ENCODE measurements at places on chromosomes 16 and 17.

DNA sequence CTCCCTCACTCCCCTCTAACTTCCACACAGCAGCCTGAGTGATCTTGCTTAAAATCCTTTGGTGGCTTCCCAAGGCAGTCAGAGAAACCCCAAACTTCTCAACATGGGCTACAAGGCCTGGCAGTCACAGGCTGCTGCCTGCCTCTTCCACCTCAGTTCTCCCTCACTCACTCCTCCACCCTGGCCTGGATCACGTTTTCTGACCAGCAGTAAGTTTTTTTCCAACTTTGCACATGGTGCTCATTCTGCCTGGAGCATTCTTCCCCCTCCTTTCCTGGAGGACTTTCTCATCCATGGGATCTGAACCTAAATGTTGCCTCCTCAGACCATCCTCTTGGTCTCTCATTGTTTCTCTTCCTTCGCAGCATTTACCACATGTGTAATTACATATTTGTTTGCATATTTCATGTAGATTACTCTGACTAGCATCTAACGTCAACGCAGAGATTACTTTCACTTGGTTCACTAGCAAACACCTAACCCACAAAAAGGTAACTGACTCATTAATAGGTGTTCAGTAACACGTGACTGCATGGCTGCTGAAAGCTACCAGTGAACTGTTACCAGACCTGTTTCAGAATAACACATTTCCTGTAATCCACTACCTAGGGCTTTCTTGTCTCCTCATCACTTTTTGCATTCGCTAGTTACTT, 17.1 kb downstream of the GNA13 start:
- DNase-seq = no peak

- no peak for DNase-seq
These were observed 9.2 kb downstream of the STAT3 start for GRCh38 chr17:42378959-42379594.

DNA sequence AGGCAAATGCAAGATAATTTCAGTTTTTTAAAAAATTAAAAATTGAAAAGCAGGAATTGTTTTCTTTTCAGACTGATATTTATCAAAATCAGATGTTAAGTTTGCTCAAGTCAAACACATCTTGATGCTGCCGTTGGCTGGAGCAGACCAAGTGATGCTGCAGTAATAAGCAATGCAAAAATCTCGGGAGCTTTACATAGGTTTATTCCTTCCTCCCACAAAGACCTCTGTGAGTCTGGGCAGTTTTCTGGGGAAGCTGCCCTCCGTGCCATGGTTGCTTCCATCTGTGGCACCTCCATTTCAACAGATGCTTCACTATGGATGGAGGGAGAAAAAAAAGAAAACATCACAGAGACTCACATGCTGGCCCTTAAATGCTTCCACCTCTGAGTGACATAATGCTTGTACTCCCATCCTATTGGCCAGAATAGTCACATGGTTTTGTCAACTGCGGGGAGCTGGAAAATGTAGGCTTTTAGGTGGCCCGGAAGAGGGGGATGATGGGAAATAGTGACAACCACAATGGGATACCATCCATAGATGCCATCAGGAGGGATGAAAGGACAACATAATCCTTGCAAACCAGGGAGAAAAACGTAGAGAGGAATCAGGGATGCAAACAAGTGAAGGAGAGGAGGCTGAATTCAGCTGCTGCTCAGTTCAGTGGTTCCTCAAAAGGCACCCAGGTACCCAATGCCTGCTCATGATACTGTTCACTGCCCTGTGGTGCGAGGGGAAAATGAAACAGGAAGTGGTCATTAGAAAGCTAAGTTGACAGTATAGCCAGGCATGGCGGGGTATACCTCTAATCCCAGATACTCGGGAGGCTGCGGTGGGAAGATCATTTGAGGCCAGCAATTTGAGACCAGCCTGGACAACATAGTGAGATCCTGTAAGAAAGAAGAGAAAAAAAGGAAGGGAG, 13.5 kb upstream of the ERCC4 start:
- DNase-seq = no peak

DNA sequence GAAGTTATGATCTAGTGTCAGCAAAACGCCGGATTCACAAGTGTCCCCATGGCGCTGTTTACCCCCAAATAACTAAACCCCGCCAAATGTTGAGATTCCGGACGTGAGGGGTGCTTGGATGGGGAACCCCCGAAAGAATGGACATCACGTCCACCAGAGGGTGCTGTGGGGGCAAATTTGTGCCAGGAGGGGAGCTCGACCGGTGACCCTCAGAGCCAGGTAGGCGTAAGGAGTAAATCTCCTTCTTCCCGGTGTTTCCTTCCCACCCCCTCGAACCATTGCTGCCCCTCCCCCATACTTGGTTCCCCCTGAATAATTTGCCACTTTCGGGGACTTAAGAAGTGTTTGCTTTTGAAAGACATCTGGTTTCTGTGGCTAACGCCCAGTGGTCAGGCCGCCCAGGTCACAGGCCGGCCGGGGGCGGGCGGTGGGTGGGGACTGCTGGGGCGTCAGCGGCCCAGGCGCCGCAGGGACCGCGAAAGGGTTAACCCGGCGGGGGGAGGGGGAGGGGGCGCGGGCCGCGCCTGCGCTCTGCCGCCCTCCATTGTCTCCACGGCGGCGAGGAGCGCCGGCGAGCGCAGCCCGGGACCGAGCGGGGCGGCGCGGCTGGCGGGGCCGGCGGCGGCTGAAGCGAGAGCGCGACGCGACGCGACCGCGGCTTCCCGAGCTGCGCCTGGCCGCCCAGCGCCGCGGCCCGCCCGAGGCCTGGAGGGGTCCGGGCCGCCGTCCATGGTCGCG, at the start of gene ZNRF1:
TSS of gene ZNRF1 (plus strand) at position 544 of the 738 bp plus-strand sequence. CDS start 648 bp downstream, outside the sequence.
- peak; percentile 44 for DNase-seq

DNA sequence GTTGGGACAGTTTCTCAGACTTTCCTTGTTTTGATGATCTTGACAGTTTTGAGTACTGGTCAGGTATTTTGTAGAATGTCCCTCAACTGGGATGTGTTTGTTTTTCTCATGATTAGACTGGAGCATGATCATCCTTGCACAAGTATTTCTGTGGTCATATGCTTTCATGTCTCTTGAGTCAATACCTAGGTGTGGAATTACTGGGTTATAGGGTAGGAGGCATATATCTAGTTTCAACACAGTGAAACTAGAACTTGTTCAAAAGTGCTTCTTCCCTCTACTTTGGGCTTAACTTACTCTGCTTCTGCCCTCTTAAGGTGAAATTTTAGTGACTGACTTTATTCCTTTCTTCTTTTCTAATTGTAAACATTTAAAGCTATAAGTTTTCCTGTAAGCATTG, 30.1 kb downstream of the IKZF3 start:
- DNase-seq = no peak

DNA sequence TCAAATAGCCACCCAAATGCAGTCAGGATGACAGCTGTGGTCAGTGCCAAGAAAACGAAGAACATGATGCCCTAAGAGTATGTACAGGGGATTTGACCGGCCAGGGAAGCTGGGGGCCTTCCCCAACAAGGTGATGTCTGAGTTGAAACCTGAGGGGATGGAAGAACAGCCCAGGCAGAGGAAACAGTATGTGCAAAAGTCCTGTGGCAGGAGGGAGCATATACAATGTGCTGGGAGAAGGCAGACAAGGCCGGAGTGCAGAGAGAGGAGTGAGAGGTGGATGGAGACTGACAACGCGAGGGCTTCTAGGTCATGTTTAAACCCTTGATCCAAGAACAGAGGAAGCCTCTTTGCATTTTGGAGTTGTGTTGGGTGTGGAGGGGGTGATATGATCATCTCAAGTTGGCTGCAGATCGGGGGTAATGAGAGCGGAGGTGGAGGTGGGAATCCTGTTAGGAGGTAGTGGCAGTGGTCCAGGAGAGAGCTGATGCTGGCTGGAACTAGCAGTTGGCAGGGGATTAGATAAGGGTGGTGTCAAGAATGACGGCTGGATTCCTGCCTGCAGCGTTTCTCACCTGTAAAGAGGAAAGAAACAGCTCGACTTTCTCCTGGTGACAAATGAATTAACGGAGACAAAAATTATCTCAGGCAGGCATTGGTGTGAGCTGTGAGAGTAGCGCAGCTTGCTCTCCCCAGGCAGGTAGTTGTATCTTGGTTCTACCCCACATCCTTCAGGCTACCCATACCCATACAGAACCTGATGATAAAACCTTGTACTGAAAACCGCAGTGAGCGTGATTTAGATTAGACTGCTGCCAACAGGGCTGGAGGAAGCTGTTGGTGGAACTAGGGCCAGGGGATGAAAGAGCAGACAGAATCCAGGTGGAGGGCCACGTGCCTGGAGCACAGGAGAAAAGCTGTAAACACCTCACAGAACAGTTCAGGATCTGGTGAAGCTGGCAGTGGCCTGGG, 37.2 kb upstream of the NGFR start:
- no peak for DNase-seq

- no peak for DNase-seq
These were observed 7.3 kb downstream of the GNA13 start for GRCh38 chr17:65049085-65049756.

GRCh38 chr17:74163271-74163821, 40.1 kb upstream of the RPL38 start:
- DNase-seq = no peak

GRCh38 chr16:63628812-63629211, 1493.1 kb downstream of the CDH11 start:
- DNase-seq = no peak

DNA sequence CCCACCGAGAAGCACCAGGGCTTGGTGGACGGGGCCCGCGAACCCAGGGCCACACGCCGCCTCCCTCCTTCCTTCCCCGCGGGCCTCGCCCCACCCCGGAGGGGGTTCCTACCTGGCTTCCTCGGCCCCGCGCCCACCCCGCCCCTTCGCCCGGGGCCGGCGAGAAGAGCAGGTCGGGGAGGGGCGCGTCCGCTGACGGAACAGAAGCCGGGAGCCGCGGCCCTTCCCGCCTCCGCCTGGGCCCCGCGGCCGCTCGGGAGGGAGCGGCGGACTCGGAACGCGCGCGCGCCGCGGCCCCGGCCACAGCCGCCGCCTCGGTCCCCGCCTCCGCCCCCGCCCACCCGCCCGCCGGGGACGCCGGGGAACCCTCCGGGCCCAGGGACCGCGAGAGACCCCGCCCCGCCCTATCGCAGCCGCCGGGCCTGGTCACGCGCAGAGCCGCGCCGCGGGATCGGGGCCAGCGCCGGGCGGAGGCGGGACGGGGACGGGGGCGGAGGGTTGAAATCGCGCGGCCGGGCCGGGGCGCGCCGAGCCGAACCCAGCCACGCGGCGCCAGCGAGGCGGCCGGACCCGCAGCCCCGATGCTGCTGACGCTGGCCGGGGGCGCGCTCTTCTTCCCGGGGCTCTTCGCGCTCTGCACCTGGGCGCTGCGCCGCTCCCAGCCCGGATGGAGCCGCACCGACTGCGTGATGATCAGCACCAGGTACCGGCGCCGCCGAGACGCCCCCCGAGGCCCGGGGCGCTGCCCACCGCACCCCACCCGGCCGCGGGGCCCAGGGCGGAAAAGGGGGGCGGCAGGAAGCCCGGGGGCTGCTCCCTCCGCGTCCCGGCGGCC, at the start of gene TLCD3A:
TSS of gene TLCD3A (plus strand) at position 530 of the 835 bp plus-strand sequence. CDS start at position 582, 52 bp downstream.
- peak; percentile 19 for DNase-seq

DNA sequence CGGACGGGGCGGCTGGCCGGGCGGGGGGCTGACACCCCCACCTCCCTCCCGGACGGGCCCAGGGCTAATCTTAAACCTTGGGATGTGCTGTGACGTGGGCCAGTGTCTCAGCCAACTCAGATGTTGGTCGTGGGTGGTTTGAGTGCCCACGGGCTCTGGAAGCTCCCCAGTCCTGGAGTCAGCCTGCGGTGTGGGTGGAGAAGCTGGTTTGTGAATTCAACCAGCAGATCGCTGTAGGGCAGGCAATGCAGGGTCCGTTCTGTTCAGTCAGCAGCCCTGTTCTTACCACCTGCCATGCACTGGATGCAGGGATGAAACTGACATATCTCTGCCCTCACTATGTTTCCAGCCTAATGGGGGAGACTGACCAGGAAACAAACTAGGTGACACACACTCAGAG, 8.0 kb upstream of the ZNF500 start:
- no peak for DNase-seq

- no peak for DNase-seq
These were observed 165.9 kb downstream of the SDK2 start for GRCh38 chr17:73478334-73478733.

GRCh38 chr16:31367853-31368252, 12.9 kb downstream of the ITGAX start:
- no peak for DNase-seq

DNA sequence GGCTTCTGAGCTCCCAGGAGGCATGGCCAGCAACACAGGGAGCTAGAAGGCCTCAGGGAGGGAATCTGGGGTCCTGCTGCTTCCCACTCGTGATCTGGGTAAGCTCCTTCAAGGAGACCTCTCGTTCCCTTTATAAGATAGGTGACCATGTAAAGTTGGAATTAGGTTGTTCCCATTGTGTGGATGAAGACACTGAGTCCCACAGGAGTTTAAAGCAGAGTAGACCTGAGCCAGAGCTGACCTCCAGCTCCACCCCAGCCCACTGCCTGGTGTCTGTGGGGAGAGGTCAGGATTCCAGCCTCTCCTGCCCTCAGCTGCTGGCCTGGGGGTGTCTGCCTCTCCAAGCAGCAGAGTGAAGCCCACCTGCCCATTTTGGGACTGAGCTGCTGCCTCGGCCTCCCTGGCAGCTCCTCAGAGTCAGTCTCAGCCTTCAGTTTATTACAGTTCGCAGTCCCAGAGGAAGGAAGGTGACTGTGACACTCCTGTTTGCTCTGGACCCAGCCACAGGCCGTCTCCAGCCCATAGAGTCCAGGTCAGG, 33.1 kb upstream of the LGALS9 start:
- DNase-seq = no peak

- DNase-seq = no peak
These were observed 41.4 kb downstream of the GRB2 start for GRCh38 chr17:75364078-75364477.

- no peak for DNase-seq
These were observed 28.5 kb downstream of the ARHGAP17 start for GRCh38 chr16:24986512-24987303.

GRCh38 chr17:79974566-79975497, 60.8 kb downstream of the TBC1D16 start:
- no peak for DNase-seq

GRCh38 chr17:31093866-31094599, 744 bp upstream of the NF1 start:
- DNase-seq = no peak

DNA sequence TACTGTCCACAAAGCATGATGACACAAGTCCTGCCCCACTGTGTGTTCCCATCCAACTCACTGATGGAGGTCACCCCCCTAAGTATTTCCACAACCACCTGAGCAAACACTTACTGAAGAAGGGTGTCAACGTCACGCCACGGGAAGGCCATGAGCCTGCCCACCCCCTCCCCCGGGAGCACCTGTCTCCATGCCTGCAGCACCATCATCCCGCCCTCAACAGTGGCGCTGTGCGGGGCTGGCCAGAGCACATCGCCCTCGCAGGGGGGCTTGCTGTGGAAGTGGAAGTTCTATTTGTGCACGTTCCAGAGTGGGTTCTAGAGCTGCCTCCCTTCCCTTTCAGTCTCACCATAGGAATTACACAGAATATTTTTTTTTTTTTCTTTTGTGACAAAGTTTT, 4.3 kb upstream of the MBTPS1 start:
- no peak for DNase-seq

GRCh38 chr17:71709271-71709890, 411.4 kb upstream of the SOX9 start:
- no peak for DNase-seq
